Stimulated activated CD8-positive, alpha-beta memory T cell treated with anti-CD3 and anti-CD28 coated beads, Interleukin-4, amount 100 ng/mL, for 1 hour (primary cell): ENCODE measurements at places on chromosomes 11 and 22.

DNA sequence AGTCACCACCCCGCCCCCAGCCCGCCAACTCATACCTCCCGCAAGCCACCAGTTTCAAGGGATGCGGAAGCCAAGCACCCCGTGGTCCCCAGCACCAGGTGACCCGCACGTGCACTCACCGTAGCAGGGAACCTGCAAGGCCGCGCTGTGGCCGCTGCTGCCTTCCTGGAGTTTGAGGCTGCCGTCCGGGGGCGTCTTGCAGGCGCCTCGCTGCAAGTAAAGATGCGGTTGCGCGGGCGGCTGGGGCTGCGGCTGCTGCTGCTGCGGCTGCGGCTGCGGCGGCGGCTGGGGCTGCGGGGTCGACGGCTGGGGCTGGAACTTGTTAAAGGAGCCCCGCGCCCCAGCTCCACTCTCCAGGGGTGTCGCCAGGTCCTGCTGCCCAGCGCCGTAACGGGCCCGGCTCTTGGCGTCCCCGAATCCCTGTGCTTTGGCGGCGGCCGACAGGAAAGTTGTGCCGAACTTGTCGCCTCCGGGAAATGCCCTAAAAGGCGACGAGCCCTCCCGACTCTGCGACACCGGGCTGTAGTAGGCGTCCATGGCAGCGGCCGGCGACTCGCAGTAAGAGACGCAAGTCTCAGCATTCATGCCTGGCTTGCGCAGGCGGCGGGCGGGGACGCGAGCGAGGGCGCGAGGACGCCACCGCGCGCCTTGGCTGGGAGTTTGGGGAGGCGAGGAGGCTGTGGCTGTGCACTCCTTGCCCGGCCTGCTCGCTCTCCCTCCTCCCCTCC lies at the start of gene ALX4:
Gene ALX4, minus strand, starts transcription at position 662 of the 728 bp plus-strand sequence. Its CDS starts 77 bp downstream, at position 585.
- DNase-seq: no peak

GRCh38 chr11:2432628-2433071 lies 11.7 kb downstream of the TRPM5 start:
- DNase-seq: no peak

GRCh38 chr11:11207428-11207827 lies 145.6 kb downstream of the CSNK2A3 start:
- no peak for DNase-seq

DNA sequence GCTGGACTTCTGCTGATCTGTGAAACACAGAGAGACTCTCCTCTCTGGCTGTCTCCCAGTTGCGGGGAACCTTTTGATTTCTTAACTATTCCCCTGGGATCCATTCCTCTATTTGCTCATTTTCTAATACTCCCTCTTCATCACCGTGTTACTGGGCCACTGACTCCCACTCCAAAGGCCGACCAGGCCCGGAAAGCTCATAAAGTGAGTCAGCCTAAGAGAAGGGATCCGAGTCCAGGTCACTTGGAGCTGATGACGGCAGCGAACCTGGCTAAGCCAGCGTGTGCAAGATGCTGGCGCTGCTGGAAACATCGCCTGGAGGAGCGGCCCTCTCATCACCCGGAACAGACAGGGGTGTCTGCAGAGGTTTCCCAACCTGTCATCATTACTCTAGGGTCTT lies 112.8 kb downstream of the FBXO7 start:
- no peak for DNase-seq

DNA sequence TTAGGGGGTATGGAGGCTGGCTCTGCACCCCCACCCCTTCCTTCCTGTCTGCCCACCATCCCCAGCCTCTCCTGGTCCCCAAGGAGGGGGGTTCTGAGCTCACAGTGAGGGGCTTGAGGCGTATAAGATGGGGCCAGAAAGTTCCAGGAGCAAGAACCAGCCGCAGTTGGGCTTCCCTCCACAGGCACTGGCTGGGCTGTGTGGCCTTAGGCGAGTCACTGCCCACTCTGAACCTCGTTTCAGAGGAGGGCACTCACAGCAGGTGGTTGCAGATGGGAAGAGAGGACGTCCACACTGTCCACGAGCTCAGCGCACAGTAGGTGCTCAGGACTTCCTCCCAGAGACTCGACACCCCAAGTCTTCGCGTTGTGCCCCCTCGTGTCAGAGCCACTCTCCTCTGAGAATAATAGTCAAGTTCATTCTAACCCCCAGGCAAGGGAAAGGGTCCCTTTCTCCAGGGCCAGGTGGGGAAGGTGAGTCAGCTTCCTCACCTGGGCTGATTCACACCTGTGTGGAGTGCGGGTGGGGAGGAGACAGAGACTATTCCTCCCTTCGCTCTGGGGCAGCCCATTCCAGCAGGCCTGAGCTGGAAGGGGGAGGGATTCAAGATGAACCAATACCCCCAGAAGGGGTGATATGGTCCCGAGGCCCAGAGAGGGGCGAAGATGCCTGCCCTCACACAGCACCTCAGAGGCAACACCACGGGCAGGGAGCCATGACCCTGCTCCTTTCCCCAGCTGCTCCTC lies 29.3 kb downstream of the RPL3 start:
- DNase-seq: no peak

GRCh38 chr22:46046299-46046685 lies 69.3 kb upstream of the WNT7B start:
- no peak for DNase-seq

GRCh38 chr11:79308429-79308828 lies 132.4 kb downstream of the TENM4 start:
- DNase-seq: no peak

DNA sequence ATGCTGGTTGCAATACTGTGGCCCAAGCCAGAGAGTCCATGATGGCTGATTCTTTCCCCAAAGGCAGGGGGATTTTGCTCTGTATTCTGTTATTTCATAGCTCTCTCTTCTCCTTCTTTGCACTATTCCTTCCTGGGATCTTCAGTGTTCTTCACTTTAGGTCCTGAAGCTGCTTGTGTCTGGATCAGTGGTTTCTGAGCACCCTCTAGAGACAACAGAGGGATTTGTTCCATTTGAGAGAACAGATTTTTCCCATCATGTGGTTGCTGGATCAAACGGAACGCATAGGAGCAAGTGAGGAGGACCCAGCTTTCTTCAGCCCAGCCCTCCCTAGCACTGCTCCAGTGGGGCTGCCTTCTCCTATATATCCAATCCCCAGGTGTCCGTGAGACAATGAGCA lies 68.7 kb upstream of the SYN3 start:
- no peak for DNase-seq

DNA sequence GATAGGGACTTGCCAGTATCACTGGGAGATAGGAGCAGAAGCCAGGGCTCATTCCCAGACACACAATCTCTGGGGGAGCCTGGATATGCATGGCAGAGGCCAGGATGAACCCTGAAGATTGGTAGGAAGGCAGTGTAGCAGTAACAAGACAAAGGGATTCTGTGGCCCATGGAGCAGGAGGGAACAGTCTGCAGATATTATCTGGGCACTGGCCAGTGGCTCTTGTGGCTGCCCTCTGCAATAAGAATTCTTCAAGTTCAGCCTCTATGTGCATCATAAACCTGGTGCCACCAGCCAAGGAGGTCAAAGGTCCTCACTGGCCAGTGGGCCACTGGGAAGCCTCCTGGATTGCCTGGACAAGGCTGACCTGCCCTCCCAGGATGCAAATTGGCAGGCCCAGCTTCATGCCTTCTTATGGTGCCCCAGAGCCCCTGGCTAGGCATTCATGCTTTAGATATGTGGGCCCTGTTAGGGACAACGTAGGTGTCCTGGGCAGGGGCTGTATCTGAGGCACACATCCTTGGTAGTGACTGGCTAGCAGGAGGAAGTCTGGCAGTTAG lies 29.2 kb downstream of the KCNQ1OT1 start:
- no peak for DNase-seq

GRCh38 chr11:119478711-119479285 lies 55.8 kb upstream of the THY1 start:
- DNase-seq: no peak

DNA sequence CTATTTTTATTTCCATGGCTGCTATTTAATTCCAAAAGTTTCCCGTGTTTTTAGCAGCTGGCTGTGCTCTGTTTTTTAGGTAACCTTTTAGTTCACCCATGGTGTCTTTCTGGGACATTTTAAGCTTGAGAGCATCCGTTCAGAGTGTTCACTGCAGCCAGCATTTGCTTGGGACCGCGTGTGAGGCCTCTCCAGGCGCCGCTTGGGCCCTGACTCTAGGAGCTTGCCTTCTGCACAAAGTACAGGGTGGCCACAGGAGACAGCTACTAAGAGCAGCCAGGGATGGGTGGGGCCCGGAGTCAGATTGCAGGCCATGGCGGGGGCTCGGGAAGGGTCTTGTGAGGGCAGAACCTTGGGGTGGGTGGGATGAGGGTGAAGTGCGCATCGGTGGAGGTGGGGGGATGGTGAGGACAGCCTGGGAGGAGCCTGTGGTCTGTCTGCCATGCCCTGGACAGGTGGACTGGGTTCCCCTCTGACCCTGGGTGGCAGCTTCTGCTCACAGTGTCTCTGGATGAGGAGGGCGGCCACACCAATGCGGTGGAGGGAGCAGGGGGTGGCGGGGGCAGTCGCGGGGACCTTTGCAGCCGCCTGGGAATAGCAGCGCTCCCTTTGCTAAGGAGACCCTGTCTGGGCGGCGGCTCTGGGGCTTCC lies 288.1 kb downstream of the TBC1D22A start:
- no peak for DNase-seq

- DNase-seq: no peak
These were observed 320.4 kb downstream of the CADM1 start for GRCh38 chr11:115183830-115184229.

- DNase-seq: no peak
These were observed 1932.2 kb upstream of the RAG2 start for GRCh38 chr11:38530226-38530625.

DNA sequence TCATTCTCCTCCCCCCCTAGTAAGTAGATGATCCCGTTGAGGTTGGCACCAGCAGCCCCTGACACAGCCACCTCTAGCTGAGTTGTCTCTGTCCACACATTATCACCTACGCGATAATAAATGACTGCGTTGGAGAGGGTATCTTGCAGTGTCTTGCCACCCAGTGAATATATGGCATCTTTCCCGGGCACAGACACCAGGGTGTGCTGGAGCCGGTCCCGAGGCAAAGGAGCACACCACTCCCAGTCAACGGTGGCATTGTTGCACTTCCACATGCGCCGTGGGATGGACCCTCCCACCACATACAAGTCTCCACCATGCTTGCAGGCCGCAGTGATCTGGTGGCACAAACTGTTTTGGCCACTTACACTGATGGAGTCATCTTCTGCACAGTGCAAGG lies 5.4 kb downstream of the KBTBD4 start:
- no peak for DNase-seq

- DNase-seq: no peak
These were observed 1.9 kb upstream of the BUD13 start for GRCh38 chr11:116774661-116775060.

DNA sequence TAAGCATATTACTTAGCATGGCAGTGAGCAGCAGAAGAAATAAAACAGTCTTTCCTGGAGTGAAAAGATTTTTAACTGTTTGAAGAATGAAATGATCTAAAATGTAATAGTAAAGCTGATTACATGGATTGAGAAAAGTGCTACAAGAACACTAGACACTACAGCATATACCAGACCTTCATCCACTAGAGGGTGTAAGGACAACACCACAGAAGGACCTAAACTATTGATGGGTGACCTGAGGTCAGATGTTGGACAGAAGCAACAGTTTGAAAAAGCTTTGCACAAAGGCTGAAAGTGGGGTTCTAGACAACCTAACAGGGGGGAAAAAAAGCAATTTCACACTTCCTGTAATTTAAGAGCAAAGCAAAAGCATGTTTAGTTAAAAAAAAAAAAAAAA lies 97.7 kb downstream of the RBFOX2 start:
- DNase-seq: no peak

DNA sequence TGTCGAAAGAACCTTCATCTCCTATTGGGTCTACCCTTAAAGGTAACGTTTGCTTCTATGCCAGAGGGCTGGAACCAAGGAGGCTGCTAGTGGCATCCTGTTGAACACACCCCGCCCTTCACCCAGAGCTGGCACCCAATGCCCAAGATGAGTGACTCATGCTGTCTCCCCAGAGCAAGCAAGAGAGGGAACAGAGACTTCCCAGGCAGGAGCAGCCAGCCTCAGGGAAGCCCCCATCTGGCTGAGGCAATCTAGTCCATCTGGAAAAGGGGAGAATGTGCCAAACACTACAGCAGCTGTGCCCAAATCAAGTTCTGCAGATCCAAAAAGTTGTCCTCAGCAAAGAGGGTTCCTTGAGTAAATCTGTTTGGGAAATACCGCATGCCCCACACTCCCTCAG lies 91.9 kb upstream of the TP53I11 start:
- no peak for DNase-seq

GRCh38 chr22:37061611-37062375 lies 10.3 kb downstream of the KCTD17 start:
- no peak for DNase-seq

DNA sequence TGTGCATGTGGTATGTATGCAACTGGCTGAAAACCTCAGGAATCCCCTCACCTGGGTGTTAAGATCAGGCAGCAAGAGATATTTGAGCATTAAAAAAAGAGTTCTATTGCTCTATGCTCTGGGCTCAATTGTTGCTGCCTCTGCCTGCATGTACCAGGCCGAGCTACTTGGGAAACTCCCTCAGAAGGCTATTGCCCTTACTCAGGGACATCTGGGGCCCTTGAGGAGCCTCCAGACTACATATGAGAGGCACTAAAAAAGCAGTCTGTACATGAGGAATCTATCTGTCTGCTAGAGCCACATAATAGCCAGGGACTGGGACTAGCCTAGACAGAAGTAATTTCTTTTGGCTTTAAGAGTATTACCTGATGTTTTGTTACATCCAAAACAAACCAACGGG lies 120.1 kb downstream of the SWAP70 start:
- DNase-seq: no peak

DNA sequence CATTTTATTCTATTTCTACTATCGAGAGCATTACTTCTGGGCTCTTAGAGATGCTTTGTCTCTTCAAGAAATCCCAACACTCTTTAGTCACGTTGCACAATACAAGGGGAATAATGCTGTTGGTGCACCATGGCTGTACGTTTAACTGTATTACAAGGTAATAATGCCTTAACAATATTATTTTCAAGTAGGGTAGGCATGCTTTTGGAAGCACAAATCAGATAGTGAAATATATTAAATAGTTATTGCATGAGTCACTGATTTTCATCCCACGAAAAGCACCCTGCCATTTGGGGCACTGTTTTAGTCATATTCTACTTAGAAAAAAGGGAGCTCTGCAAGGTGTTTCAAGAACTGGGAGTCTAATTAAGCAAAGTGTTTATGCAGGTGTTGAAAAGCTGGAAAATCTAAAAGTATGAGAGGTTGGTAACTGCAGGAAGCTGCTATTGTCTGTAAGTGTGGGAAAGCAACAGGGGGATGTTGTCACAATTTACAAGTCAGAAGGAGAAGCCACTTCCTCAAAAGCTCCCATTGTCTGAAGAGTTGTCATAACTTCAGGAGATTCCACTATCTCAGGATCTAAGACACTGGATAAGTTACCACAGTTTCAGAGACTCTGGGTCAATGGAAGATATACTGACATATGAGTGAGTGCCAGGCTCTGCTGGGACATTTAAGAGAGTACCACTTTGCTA lies 218.2 kb downstream of the JRKL start:
- DNase-seq: no peak
